ENCODE measurements at places on chromosomes 16 and 17. TPM values are rescaled to one million over a fixed set of nuclear protein-coding genes. Genes with fewer than 3 reads are reported as not detected.

DNA sequence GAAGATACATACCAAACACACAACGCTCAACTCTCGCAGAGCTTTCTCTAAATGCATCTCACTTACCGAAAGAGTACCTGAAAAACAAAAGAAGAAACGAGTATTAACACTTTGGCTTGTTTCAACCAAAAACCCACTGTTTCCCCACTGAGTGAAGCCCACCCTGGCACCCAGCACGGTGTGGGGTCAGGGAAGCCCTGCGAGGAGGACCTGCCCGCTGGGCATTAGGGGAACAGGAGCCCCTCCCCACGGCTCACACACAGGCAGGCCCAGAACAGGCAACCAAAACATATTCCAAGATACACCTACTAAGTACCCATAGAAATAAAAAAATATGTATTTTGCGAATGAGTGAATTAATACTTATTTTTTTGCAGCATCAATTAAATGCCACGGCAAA lies 36.6 kb downstream of the LMF1 start:
- DNase-seq = no peak
- no peaks in the 10 kb centered on the region for H3K27me3 ChIP-seq

DNA sequence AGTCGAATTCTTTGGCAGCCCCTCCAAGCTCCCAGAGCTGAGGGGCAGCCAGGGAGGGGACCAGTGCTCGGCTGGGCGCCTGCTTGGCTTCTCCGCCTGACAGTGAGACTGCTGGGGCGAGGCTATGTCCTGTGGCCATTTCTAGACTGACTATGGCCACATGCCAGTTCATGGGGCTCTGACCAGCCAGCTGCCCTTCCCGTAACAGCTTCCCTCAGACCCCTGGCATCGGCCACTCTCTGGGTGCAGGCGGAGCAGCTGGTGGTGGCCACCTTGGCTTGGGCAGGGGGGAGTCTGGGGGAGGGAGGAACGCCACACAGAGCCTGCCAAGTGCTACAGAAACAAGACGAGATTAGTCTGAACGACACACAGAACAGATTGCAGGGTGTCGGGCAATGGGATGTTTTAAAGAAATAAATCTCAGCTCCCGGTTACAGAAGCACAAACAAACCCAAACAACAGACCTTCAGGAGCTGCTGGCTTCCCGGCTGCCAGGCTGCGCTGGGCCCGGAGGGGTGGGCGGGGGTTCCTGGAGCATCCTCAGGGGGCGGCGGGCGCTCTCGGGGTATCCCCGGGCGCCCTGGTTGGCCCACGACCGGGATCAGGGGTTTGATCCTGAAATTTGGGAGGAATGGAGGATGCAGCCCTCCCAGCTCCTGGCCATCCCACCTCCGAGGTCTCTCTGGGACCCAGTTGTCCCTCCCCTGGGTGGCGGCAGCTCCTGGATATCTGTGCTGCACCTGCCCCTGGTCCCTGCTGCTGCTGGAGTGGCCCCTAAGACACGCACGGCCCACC lies 34.5 kb downstream of the TBC1D16 start:
- H3K27ac ChIP-seq = no peak overlapping the region
- H3K36me3 ChIP-seq = no peaks in the 10 kb centered on the region
- peaks cover 8% of the 10 kb centered on the region for H3K4me1 ChIP-seq
- H3K4me3 ChIP-seq = no peak overlapping the region

- H3K27me3 ChIP-seq = no peaks in the 10 kb centered on the region
- no peaks in the 10 kb centered on the region for H3K36me3 ChIP-seq
Measured at GRCh38 chr16:69013991-69014390, 91.5 kb upstream of the HAS3 start.

DNA sequence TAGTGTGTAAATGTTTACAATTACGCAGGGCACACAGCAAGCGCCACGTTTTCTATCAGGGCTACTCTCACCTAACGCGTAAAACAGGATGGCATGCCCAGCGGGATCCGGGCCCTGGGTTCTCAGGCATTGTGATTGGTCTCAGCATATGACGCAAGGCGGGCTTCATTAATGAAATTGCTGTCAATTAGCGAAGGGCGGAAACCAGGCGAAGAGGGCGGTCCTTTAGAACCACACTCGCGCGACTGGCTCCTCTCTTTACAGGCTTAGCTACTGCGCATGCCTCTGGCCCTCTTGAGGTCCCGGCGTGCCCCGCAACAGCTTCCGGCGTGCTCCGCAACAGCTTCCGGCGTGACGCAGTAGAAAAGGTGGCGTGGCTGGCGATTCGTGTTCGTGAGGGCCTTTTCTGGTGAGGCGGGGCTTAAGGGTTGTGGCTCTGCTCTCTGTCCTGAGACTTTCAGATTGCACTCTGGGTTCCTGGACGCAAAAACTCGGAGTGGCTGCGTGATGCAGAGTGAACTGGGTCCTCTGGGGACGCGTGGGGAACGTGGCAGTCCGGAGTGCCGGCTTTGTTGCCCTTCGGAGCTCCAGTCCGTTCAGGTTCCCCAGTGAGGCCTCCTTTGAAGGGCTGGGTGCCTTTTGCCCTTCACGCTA lies 9.2 kb downstream of the OR2C1 start:
- DNase-seq = peak; percentile 96
- no peaks in the 10 kb centered on the region for H3K27me3 ChIP-seq
- peak overlapping the region; percentile 47 for H3K4me3 ChIP-seq
- H3K36me3 ChIP-seq = no peaks in the 10 kb centered on the region
- H3K4me1 ChIP-seq = no peaks in the 10 kb centered on the region

DNA sequence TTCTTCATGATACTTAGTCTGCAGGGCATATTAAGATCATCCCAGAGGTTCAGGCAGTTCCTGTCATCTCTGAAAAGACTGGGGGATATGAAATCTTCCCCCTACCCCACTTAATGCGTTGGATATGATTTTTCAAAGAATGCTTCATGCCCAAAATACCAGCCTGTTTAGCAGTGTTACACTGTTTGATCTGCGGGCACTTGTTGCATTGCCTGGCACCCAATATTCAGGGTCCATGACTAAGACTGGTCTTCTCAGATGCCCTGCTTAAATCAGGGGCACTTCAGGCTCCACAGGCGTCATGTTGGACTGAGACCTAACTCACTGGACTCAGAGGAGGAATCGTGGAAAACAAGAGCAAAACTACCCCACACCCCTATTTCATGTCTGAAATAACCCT lies 6.4 kb upstream of the RASL10B start:
- no peak overlapping the region for H3K27ac ChIP-seq
- H3K27me3 ChIP-seq = no peaks in the 10 kb centered on the region
- no peak for DNase-seq
- peaks cover 77% of the 10 kb centered on the region for H3K36me3 ChIP-seq

- H3K36me3 ChIP-seq = peaks cover 26% of the 10 kb centered on the region
- no peak for DNase-seq
- no peak overlapping the region for H3K27ac ChIP-seq
- no peaks in the 10 kb centered on the region for H3K27me3 ChIP-seq
- H3K4me3 ChIP-seq = peak overlapping the region; percentile 63
Measured at GRCh38 chr16:55508271-55508921, 476 bp upstream of the LPCAT2 start.

- H3K27me3 ChIP-seq = no peaks in the 10 kb centered on the region
- DNase-seq = no peak
- no peaks in the 10 kb centered on the region for H3K4me1 ChIP-seq
- H3K27ac ChIP-seq = no peak overlapping the region
- H3K36me3 ChIP-seq = peaks cover 15% of the 10 kb centered on the region
Measured at GRCh38 chr17:59254742-59255141, 34.4 kb downstream of the GDPD1 start.

The CDRT4 gene
- 4.5 TPM for total RNA-seq

The ITGA2B gene
- total RNA-seq = not detected

The PRAC1 gene
- not detected for total RNA-seq

The TMIGD1 gene
- total RNA-seq = 1.1 TPM

The MFAP4 gene
- total RNA-seq = 80.5 TPM

The ASPHD1 gene
- total RNA-seq = 8.4 TPM

The CFAP52 gene
- not detected for total RNA-seq

Measured in stomach (tissue), 19 donors.